ENCODE measurements at places on chromosomes 12 and 14.

DNA sequence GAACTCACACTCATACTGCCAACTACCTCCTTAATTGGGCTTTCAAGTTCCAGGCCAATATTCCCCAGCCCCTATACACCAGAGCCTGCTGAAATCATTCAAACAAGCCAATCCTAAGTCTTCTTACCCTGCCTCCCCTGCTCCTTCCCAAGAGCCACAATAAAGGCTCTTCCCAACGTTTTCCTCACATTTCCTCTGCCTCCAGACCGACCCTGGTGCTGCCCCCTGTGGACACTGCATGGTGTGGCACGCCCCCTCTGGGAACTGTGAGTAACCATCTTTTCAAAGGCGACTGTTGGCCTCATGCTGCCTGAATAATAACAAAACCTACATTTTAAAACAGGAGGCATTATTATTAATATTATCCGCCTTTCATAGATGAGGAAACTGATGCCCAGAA is 111.6 kb upstream of the NOS1 start:
- DNase-seq, result no peak

DNA sequence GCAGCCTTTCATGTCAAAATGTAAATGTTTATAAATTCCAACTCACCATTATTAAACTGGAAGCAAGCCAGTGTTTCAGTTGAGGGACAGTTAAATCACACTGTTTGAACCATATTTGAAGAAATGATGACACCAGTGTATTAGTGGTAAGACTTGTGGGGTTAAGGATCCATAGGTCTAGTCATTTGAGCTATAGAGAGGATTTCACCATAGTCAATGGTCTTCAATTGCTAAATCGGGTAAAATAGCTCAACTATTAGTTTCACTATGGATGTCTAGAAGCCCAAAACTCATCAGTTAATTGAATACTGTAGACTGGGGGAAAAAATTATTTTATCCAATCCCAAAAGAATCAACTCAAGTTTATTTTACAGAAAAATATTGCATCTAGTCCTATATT is 659.1 kb downstream of the NRXN3 start:
- no peak for DNase-seq

GRCh38 chr14:32311294-32312009 is 17.6 kb upstream of the AKAP6 start:
- no peak for DNase-seq

DNA sequence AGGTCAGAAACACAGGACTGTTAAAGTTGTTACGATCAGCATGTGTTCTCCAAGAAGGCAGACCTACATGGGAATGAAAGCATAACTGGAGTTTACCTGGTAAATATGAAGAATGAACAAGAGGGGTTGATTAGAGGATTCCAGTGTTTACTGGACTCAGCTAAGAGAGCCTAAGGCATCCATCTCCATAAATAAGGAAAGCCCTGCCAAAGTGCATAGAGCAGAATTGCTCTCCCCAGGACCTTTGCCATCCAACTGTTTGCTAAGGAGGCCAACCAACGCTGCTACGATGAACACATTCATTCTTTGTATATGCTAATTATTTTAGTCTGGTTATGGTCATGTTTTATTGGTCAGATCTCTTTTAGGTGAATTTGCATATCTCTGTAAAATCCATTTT is 17.1 kb upstream of the PAWR start:
- no peak for DNase-seq

DNA sequence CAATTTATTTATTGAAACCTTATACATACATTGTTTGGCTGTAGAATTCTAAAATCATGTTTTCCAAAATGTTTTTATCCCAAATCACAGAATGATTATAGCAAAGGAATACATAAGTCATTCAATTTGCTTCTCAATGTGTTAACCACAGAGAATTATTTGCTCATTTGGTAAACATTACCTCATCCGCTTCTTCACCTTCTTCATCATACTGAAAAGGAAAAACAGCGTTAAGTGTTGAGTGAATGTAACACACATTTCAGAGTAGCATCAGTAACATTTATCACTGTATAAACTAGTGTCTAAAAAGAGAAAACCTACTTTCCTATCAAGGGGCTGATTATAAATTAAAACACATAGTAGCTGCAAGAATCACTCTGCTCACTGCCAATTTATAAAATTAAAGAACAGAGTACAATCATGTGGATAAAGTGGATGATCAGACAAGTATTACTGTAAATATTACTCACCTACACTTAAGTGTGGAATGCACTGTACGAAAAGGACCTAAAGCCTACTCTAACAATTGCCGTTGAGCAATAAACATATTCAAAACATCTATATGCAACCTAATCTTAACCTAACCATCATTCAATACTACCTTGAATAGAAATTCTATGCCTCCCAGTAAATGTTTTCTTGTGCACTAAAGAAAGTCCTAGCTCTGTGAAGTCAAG is 18.1 kb upstream of the PHLDA1 start:
- DNase-seq, result no peak

DNA sequence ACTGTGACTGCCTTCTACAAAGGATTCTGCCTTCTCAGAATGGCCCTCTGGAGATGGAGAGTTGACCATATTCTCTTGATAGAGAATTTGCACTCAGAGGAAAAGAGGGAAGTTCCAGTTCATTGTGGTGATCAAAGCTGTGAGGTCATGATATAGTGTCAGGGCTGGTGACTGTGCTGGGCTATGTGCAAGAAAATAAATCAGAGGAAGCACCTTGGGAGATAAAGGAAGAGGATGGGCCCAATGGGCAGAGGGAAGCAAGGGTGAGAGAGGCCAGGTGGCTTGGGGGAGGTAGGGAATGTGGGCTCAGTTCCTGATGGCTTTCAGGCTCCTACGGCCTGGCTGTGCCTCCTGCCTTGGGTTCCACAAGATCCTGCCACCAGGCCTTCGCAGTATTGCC is 145.8 kb downstream of the SLC8A3 start:
- DNase-seq, result no peak

DNA sequence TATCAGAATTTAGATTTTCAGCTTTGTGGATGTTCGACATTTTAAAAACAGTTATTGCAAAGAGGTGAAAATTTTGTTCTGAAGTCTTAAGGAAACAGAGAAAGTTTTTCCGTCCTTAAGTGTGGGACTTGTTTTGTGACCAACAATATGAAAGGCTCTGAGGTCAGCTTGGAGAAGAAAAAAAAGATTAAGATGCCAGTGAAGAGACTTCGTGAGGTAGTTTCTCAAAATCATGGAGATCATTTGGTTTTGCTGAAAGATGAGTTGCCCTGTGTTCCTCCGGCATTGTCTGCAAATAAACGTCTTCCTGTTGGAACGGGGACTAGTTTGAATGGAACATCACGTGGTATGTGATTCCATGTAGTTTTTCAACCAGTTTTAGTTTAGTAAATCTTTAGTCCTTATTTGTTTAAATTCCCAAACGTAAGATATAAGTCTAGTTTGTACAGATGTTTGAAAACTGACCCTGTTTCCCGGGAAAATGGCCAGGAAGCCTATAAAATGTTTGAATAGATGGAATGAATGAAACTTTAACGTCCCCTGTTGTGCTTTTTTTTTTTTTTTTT is 682 bp downstream of the KIAA0586 start:
- DNase-seq, result no peak

Data from NCI-H1436 treated with DMSO at 0.1 percent for 48 hours (cell line).